Esophagus mucosa (tissue), 1 donor: ENCODE measurements at places on chromosomes 16 and 17. TPM values are rescaled to one million over a fixed set of nuclear protein-coding genes. Genes with fewer than 3 reads are reported as not detected.

The DYNLRB2 gene
- not detected for total RNA-seq

The FBXO39 gene
- total RNA-seq: 0.68 TPM

The GNGT2 gene
- total RNA-seq: 0.28 TPM

The OR1F1 gene
- total RNA-seq: not detected

The SYNGR3 gene
- total RNA-seq: 0.16 TPM

The KRT37 gene
- total RNA-seq: not detected

The TNP2 gene
- total RNA-seq: not detected

The ICAM2 gene
- total RNA-seq: 3.5 TPM

The SPNS3 gene
- 0.48 TPM for total RNA-seq

GRCh38 chr17:30805944-30806456 is 18.5 kb downstream of the CRLF3 start:
- ATAC-seq: no peak

DNA sequence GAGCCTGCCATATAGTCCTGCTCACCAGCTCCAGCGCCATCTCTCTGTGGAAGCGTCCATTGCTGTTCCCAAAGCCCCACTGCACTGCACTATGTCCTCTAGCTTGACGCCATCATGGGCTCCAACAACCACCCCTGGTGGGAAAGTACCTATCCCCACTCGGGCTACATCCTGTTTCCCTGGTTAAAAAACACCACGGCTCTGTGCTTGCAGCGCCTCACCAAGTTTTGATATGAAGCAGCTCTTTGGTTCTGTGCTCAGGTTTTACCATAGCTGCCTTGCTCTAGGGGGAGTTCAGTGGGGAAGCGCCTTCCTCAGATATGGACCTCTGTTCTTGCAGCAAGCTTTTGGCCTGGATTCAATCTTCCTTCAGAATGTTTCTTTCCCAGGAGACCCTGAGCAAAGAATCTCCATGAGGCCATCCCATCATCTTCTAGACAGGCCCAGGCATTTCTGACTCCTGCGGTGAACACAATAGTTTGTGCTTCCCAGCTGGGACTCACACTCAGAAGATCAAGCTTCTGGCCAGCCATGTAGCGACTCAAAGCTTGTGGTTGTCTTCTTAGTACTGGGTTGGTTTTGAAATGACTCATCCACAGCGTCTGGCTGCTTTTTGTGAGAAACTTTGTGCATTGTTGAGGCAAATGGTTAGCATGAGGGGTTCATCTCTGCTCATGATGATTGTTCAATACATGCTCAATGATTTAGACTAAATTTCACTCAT is 39.5 kb downstream of the DYNLRB2 start:
- no peak for ATAC-seq

DNA sequence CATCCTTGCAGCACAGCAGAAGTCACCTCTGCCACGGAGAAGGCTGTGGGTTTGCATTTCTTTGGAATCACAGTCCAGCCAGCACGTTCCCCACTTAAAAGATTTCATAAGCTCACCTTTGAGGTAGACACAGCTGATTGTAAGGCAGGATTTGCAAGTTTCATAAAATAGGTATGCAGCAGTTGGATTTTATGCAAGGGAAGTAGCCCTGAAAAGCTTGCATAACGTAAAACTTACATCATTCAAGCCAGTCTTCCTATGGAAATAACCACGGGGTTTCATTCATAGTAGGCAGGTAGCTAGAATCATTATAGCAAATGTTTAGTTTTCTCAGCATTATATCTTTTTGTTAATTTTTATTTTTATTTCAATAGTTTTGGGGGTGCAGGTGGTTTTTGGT is 49.8 kb upstream of the ARHGAP44 start:
- ATAC-seq: no peak

DNA sequence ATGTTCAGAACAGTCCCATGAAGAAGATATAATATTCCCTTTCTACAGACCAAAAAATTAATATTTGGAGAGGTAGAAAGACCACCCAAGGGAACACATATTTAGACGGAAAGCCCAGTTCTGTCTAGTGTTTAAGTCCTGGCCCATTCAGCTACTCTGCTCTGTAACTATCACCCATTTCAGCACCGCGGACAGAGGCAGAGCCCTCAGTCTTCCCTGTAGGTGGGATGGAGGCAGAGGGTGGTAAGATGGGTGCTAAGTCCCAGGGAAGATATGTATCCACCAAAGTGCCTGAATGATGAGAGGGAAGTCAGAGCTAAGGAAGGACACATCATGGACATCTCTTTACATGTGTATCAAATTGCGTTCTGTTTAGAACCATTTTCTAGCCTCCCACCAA is 27.8 kb upstream of the C16orf78 start:
- ATAC-seq: no peak

- ATAC-seq: no peak
Observed at GRCh38 chr17:17519886-17520285, 23.7 kb upstream of the RASD1 start.

DNA sequence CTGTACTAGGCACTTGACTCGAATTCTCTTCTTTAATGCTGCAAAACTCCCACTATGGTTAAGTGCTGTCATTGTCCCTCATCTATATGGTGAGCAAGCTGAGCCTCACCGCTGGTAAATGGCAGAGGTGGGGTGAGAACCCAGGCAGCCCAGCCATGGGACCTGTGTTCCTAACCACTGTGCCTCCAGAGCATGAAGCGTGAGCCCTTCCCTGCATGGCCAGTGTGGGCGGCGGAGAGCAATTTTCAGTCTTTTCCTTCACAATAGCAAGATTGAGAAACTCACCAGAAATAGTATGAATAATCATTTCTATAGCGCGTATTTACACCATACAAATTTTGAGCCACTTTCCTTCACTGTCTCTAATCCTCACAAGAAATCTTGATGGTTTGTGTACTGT is 9.2 kb downstream of the BFAR start:
- no peak for ATAC-seq

DNA sequence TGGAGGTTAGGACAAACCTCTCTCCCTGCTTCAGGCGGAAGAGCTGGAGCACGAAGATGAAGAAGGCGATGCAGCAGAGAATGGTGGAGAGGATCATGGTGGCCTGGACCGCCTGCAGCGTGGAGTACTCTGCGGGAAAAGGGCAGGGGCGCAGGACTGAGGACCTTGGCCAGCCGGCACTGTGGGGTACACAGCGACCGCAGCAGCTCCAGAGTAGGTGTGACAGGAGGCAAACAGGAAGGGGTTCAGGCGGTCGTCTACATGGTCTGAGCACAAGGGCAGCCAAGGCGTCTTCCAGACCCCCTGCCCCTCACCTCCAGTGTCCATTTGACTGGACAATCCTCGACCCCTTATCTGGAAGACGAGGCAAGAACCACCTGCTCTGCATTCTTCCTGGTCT is 42.5 kb downstream of the EMP2 start:
- no peak for ATAC-seq

- ATAC-seq: no peak
Observed at GRCh38 chr16:79754081-79754480, 153.5 kb upstream of the MAF start.

- ATAC-seq: no peak
Observed at GRCh38 chr17:58785097-58785496, 29.4 kb downstream of the PPM1E start.

- ATAC-seq: no peak
Observed at GRCh38 chr17:54944796-54945195, 23.7 kb downstream of the COX11 start.

DNA sequence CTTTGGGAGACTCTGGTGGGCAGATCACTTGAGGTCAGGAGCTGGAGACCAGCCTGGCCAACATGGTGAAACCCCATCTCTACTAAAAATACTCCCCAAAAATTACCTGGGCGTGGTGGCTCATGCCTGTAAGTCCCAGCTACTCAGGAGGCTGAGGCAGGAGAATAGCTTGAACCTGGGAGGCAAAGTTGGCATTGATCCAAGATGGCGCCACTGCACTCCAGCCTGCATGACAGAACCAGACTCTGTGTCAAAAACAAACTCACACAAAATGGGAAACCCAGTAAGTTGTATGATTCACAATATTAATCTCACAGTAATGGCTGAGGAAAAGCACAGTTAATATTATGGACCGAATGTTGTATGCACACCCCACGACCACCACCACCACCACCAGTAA is 24.3 kb downstream of the WSB1 start:
- no peak for ATAC-seq

- ATAC-seq: no peak
Observed at GRCh38 chr16:57203451-57203850, 17.3 kb downstream of the RSPRY1 start.
